Thymus (tissue), 14 donors: ENCODE measurements at places on chromosomes 2 and 18.
A peak's percentile ranks its signal among the peaks of the same experiment; 100 is the strongest.

DNA sequence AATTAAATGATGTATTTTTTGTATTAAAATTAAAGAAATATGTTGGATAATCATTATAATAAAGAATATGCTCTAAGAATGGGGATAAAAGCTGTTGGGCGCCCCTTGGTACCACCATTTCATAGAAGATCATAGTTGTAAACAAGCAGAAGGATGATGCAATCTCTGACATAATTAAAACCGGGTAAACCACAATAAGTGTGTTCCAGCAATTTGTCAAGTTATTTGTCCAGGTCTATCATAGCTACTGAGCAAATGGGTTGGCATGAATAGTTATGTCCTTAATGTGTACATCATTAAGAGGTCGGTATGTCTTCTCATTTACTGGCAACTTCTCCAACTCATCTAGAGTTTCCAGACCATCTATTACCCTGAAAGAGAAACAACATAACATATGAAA lies 6.7 kb upstream of the CLK1 start:
- no peak for DNase-seq

- DNase-seq = no peak
Observed at GRCh38 chr18:48468151-48468550, 59.0 kb upstream of the ZBTB7C start.

DNA sequence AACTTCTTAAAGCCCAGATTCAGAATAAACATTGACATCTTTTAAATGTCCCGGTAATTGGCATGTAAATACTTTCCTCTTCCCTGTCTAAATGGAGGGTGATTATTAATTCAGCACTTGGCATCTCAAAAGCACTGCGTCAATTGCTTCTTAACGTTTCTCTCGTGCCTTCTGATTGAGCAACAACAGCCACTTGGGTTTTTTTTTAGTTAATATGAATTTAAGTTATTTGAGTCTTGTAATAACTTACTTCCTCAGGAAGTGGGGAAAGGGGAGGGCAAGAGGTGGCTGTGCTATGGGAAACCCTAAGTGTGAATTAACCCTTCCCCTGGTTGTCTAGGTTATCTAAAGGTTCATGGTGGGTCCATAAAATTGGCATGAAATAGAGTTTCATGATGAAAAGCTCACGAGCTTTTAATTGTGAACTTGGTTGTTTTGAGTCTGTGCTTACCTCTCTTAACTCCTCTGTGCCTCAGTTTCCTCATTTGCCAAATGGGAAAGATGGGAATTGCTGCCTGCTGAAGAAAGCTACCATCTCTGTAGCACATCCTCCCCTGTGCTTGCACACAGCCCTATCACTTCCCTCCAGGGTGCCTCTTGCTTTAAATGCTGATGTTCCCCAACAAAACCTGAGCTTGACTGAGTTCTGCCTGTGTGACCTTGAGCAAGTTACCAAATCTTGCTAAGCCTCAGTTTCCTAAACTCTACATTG lies 126.3 kb upstream of the BCL2L11 start:
- DNase-seq = peak; percentile 24

GRCh38 chr18:53752781-53753367 lies 471.6 kb downstream of the MBD2 start:
- DNase-seq = no peak

- DNase-seq = no peak
Observed at GRCh38 chr2:99936065-99936464, 206.3 kb downstream of the AFF3 start.

DNA sequence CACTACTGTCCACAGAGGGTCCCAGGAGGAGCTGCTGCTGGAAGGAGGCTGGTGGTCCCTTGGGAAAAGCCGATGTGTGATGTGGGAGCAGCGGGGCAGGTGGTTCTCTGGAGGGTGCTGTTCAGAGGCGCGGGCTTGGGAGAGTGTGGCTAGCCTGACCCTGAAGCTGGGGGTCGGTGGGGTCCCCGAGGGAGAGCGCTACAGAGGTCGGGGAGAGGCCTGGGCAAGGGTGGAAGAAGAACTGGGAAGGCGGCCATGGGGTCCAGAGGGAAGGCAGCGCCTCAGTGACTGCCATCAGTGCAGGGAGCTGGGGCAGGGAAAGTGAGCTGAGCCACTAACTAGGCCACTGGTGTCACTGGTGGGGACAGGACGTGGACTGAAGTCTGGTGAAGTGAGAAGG lies 32.5 kb downstream of the FAM228A start:
- DNase-seq = no peak

DNA sequence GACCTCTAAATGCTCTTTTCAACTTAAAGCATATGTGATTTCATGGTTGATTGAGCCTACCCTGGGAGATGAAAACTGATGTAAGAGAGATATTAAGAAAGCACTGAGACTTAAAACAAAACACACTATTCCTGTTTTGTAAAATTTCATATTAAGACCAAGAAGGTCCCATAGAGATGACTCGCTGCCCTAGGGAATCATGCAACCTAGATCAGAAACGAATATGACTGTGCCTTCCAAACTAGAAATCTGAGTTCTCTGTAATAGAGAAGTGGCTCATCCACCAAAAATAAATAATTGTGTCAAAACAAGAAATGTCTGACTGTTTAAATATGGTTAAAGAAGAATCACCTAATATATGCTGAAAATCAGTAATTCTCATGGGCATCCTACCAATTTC lies 776.8 kb upstream of the SOX11 start:
- no peak for DNase-seq

- DNase-seq = no peak
Observed at GRCh38 chr2:205656941-205657340, 25.4 kb upstream of the NRP2 start.

- DNase-seq = no peak
Observed at GRCh38 chr18:3122851-3123250, 96.9 kb downstream of the MYOM1 start.

DNA sequence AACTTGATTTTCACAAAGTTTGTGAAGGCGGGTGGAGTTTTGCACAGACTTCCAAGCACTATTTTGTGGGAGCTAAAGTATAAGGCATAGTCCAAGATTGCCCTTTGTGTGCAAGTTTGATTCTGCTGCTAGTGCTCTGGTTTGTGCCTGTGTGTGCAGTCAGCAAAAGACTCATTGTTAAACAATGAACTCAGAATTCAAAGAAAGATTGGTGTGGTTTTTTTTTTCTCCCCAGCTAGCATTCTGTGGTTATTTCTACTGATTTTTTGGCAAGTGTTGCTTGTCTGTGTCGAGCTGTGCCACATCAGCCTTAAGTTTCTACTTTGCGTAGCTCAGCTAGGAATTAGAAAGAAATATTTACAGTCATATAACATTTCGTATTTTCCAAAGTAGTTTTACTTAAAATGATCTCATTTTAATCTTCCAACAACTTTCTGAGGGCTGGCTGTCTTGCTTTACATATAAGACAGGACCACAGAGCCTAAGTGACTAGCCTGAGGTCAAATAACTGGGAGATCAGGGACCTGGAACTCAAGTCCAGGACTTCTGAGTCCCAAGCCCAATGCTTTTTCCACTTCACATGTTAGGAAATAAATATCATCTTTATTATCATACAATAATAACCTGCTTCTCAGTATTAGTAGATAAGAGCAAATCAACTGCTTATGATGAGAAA lies 69.8 kb downstream of the BABAM2 start:
- no peak for DNase-seq

DNA sequence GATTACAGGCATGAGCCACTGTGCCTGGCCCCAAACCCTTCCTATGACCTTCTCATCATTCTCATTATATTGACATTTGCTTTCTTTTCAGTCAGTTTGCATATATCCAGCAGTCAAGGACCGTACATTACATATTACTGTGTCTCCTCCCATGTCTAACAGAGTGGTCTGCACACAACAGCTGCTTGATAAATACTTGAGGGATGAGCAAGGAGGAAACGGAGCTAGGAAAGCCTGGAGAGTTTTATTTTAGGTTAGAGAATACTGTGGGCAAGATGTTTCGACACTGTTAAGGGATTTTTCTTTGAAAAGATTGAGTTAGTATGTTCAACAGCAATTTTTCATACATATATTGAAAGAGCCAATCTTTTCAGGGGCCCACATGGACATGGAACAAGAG lies 76.2 kb upstream of the CHRNA1 start:
- no peak for DNase-seq

GRCh38 chr2:187263675-187264560 lies 184.1 kb downstream of the CALCRL start:
- DNase-seq = no peak

DNA sequence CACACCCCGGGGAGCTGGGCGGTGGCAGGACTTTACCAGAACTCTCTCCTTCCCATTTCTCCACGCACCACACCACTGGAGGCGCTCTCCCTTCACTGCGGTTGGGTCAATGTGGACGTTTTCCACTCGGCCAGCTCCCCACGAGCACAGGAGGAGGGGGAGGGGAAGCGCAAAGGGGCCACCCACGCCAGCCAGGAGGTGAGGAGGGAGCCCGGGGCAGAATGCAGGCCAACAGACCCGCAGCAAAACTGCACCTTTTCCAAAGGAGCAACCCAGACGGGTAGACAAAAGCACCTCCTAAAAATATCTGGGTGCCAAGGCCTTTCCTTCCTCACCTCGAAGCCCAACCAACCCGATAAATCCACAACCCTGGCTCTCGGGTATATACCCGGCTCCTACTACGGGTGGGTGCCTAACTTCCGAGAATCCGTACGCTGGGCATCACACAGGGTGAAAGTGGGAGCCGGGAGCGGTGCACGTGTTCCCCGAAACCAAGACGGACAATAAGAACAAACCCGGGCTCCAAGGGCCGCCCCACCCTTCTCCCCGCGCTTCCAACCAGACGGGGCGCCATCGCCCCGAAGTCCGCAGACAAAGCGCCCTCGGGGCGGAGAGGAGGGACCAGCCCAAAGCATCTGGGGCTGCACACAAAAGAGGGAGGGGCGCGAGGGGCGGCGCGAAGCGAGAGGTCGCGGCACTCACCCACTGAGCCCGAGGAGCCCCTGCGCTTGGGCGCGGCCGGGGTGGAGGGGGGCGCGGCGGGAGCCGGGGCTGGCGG lies 1.0 kb downstream of the RTN4 start:
- peak; percentile 61 for DNase-seq
